COLO829 (cell line): ENCODE measurements at places on chromosomes 11 and 22.

- DNase-seq: no peak
These were observed 1432.4 kb downstream of the FAM181B start for GRCh38 chr11:81301166-81301830.

- DNase-seq: no peak
These were observed 336.7 kb downstream of the LUZP2 start for GRCh38 chr11:24833573-24833972.

DNA sequence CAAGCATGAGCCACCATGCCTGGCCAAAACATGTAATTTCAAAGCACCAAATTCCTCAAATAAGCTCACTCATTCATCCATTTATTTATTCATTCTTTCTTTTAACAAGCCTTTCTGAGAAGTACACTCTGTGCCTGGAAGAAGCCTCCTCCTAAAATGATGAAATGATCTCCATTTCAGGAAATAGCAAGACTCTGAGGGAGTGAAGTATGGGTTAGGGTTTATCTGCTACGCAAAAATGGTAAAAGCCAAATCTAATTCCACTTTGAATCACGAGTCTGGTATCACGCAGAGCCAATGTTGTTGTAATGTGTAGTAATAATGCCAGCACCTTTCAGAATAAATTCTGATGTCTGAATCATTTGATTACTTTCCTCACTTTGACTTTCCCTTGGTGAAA is 1041.8 kb downstream of the LRRC4C start:
- no peak for DNase-seq

DNA sequence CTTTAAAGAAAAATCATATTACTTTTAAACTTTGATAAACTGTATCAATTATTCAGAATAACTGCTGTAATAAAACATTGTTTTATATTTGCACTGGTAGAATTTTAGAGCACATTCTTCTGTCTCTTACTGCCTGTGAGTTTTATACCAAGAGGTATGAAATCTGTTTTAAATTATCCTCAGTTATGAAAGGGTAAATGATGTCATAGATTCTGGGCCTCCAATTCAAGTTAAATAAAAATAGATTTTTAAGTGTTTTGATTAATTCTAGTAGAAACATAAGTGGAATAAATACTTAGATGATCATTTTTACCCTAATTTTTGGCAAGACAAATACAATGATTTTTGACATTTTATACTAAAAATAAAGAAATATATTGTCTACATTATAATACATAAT is 93.0 kb downstream of the GUCY1A2 start:
- DNase-seq: no peak

GRCh38 chr11:86630229-86630981 is 42.0 kb downstream of the ME3 start:
- DNase-seq: no peak

DNA sequence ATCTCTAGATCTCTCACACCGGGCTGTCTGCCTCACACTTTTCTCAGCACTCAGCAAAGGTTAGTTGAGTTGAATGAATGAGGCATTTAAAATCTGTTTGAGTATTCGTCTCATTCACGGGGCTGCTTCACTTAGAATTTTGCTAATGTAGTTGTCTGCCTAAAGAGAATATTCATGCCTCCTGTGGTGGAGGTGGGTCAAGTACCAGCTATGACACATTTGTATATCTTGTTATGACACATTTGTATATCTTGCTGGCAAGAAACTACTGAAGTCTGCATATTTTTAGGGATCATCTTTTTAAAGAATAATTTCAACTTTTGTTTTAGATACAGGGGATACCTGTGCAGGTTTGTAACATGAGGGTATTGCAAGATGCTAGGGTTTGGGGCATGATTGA is 43.1 kb downstream of the LDLRAD3 start:
- no peak for DNase-seq

DNA sequence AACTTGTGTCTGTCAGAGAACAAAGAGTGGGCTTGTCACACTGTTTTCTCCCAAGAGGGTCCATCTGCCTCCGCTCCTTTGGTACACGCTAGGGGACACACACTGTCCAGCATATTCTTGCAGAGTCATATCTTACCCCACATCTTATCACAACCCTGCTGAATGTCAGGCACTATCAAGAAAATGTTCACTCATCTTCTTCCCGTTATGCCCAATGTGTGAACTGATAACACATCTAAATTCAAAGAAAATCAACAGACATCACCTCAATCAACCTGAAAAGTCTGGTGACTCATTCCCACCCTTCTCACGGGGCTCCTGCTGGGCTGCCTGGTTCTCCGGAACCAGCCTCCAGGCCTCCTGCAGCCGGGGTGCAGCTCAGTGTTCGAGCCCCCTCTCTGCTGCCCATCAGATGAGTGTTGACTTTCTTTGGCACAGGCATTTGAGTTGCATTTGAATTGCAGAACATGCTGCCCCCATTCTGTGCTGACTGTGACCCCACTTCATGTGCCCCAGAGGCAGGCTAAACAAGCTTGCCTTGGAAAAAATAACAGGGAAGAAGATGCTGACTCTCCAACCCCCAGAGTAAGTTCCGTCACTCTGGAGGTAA is 19.4 kb downstream of the GRAP2 start:
- DNase-seq: no peak

GRCh38 chr22:48661984-48662383 is 1165.7 kb downstream of the BRD1 start:
- DNase-seq: no peak

DNA sequence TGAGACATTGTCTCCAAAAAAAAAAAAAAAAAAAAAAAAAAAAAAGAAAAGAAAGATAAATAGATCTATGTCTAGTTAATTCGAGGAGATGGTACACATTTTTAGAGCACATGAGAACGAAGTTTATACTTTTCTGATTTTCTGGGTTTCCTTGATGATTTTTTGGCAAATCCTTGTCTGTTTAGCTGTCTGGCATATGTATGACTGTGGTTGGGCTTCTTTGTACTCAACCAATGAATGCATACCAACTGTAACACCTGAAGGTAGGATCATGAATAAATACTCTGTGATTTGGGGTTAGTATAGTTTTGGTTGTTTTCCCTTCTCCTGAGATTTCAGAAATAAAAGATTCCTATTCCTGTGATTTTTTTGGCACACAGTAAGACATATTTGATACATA is 63.1 kb downstream of the ARHGEF12 start:
- DNase-seq: no peak

DNA sequence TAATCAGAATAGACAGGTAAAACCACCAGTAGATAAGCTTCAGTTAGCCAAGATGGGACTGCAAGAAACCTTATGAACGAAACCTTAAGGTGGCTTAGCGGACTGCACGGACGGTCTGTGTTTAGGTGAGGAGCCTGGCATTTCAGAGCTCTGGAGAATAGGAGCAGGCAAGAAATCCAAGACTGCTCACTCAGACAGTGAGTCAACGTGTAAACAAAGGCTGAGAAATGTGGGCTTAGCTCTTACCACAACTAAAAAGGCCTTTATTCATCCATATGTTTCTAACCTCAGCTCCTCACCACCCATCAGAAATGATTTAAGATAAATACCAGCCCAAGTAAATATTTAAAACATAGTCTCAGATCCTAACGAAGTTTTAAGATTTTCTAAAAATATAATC is 657.7 kb downstream of the OPCML start:
- peak; percentile 30 for DNase-seq
